CD8-positive, alpha-beta memory T cell (primary cell): ENCODE measurements at places on chromosomes 4 and X.
A peak's percentile ranks its signal among the peaks of the same experiment; 100 is the strongest.

DNA sequence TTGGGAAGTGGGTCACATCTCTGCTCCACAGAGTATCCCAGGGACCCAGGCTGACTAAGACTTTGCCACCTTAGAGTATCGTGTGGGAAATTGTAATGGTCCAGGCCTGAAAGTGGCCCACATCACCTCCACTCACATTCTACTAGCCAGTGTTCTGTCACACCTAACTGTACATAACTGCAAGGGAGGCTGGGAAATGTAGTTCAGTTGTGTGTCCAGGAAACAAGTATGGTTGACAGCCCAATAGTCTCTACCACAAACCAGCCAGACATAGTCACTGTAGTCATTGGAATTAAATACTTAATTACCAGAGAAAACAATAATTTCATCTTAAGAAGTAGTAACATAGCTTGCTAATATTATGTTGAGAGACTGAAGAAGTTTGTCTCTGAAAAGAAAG, 233.4 kb upstream of the S100G start:
- DNase-seq: no peak

GRCh38 chrX:154013614-154014360, 5.9 kb downstream of the IRAK1 start:
- DNase-seq: peak; percentile 66

GRCh38 chr4:40842318-40842717, 92.6 kb downstream of the NSUN7 start:
- no peak for DNase-seq

- DNase-seq: no peak
These were observed 70.7 kb downstream of the UGT2A2 start for GRCh38 chr4:69568787-69569186.

DNA sequence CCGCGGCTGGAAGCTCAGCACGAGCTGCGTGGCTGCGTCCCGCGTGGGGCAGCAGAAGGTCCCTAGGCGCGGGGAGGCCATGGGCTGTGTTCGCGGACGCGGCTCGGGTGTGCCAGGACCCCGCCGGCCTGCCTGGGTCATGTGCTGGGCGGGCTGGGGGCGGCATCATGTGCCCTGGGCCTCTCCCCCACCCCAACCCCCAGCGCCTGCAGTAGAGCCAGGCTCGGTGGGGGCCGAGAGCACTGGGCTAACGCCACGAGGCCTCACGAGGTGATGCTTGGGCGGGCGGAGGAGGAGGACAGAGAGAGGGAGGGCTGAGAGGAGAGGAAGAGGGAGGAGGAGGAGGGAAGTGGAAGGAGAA, at the start of gene GPR143:
TSS of gene GPR143 (minus strand) at position 111 of the 361 bp plus-strand sequence. CDS start at position 81, 30 bp downstream.
- DNase-seq: no peak
